ENCODE measurements at places on chromosomes 12 and 14. TPM values are rescaled to one million over a fixed set of nuclear protein-coding genes. Genes with fewer than 3 reads are reported as not detected.

Gene ADSS1
- total RNA-seq = 163 TPM

Gene SERPINA9
- not detected for total RNA-seq

Gene ITPR2
- 16.2 TPM for total RNA-seq

Gene NANOG
- 0.23 TPM for total RNA-seq

Gene COL2A1
- not detected for total RNA-seq

Gene BDKRB2
- total RNA-seq = 0.25 TPM

Gene CNTN1
- total RNA-seq = not detected

Gene KRT8
- total RNA-seq = 92.8 TPM

Gene C12orf54
- total RNA-seq = not detected

DNA sequence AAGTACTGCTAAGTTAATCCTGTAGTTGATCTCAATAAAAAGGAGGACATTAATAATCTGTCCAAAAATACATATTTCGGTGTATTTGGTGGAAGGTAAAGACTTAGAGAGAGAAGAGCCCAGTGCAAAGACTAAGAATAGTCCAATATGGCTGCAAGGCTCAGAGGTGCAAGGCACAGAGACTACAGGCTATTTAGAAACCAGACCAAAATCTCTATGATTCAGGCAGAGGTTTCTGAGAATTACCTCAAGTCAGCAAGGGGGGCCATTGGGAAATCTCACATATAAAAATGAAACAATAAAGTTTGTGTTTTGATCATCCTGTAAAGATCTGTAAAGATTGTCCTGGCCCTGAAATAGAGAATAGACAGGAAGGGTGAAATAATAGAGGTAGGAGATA lies 1173.0 kb downstream of the VRK1 start:
- no peak for DNase-seq

GRCh38 chr12:45730084-45730347 lies 510 bp downstream of the ARID2 start:
- DNase-seq = no peak

GRCh38 chr12:107503887-107504885 lies 181.4 kb upstream of the PWP1 start:
- no peak for DNase-seq

GRCh38 chr12:59164226-59164625 lies 243.9 kb upstream of the LRIG3 start:
- no peak for DNase-seq

DNA sequence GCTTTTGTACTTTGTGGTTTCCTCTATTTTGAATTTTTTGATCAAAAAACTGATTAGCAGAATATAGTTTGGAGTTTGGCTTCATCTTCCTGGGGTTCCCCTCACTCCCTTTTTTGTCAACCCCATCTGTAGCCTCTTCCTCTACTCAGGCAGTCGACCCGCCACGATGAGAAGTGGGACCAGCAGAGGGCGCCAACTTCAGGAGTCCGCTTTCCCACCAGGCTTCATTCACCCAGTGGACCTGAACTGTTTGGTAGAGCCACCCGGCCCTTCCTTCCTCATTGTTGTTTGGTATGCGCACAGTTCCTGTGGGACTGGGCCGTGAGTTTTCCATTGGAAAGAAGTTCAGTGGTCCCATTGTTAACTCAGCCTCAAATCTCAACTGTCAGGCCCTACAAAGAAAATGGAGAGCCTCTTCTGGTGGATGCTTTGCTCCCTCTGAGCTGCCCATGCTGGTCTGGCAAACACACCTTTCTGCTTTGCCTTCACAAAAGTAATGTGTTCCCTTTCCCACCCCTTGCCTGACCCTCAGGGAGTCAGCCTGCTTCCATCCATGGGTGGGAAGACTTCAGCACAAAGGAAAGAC lies 21.7 kb downstream of the TMBIM6 start:
- peak; percentile 79 for DNase-seq

- no peak for DNase-seq
These were observed 8.4 kb upstream of the CALM1 start for GRCh38 chr14:90388437-90388836.

DNA sequence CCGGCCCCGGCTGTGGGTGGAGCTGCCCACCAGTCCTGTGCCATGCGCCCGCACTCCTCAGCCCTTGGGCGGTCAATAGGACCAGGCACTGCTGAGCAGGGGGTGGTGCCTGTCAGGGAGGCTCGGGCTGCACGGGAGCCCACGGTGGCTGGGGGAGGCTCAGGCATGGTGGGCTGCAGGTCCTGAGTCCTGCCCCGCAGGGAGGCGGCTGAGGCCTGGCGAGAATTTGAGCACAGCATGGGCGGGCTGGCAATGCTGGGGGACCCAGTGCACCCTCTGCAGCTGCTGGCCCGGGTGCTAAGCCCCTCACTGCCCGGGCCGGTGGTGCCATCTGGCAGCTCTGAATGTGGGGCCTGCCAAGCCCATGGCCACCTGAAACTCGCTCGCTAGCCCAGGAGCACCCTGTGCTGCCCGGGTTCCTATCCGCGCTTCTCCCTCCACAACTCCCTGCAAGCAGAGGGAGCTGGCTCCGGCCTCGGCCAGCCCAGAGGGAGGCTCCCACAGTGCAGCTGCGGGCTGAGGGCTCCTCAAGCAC lies 1371.1 kb downstream of the FSCB start:
- DNase-seq = no peak

DNA sequence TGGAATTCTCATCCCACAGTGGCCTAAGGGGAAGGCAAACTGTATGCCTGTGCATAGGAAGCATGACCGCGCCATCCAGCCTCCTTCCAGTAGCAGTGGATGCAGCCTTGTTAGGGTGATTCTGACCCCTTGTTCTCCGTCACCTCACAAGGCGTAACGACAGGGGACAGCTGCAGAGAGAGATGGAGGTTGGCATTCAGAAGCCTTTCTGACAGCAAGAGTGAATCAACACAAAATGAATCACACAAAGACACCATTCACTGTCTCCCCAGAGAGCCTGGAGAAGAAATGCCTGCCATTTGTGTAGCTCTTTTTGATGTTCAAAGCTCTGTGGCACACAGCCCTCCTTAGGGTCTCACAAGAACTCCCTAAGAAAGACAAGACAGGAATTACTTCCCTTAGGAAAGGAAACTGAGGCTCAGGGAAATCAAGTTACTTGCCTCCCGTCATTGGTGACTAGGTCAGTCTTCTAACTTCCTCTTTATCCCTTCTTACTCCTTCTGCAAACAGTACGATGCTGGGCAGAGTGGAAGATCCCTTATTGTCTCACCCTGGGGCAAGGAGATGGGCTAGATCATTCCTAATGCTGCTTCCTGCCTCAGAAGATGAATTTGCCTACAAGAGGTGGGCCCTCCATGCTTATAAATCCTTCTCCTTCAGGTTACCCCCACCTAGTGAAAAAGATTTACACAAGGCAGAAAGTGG lies 280.9 kb downstream of the CACNA1C start:
- DNase-seq = no peak

DNA sequence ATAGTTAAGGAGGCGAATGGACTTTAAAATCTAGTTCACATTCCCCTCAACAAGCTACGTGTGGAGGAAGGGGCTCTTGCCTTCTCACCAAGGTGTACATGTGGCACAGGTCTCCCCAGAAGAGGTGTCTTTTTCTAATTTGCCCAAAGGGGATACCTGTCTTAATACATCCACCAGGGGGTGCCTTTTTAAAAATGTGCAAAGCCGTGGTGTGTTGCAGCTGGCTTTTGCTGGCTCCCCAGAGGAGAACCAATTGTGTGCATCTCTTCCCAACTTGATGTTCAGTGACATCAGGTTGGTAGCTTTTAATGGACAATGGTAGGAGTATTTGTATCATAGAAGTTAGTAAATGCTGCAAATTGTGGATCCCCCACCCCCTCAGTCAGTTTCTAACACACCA lies 33.8 kb downstream of the CREBL2 start:
- DNase-seq = peak; percentile 6

GRCh38 chr12:12466157-12466556 lies 96.5 kb downstream of the DUSP16 start:
- no peak for DNase-seq

DNA sequence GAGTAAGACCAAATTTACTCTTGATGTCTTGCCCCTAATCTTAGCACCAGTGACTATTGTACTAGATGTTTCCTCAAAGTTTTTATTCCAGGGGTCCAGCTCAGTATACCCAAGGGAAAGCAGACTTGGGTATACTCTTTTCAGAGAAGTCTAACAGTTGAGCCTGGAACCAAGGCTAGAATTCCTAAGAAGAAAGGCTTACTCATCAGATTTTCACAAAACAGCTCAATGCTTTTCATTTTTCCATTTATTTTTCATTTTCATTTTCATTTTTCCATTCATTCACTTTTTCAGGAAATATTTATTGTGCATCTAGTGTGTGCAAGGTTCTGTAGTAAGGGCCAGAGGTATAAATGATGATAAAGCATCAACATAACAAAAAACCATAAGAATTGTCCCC lies 143.2 kb downstream of the PHLDA1 start:
- no peak for DNase-seq

DNA sequence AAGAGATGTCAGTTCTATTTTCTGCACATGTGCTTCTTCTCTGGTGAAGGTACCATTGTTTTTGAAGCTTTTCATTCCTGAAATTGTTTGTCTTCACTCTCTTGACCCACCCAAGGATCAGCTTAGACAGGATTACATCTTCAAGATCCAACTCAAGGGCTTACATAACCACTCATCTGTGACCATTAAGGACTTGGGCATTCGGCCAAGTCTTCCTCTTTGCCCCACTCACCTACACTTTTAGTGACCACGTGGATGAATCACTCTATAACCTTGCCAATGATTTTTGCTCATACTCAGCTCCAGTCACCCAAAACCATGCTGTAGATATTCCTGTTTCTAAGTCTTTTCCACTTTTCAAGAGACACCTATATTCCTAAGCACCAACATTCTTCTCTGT lies 36.5 kb upstream of the SSTR1 start:
- DNase-seq = no peak

DNA sequence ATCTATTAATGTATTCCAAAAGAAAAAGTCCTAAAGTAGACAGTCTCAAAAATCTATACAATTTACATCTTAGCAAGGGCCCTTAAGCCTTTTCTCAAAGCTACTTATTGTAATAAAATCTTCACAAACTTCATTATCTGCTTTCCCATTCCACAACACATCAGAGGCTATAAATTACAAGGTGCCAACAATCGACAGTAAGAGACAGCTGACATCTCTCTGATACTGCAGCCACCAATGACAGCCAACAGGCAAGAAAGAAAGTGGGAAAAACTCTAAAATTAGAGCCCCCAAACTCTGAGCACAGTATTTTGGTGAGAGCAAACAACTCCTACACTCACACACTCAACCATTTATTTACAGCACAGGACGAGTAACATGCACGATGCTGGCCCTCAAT lies 2.2 kb downstream of the ANGEL1 start:
- no peak for DNase-seq

GRCh38 chr14:99118046-99118721 lies 153.8 kb downstream of the BCL11B start:
- no peak for DNase-seq

DNA sequence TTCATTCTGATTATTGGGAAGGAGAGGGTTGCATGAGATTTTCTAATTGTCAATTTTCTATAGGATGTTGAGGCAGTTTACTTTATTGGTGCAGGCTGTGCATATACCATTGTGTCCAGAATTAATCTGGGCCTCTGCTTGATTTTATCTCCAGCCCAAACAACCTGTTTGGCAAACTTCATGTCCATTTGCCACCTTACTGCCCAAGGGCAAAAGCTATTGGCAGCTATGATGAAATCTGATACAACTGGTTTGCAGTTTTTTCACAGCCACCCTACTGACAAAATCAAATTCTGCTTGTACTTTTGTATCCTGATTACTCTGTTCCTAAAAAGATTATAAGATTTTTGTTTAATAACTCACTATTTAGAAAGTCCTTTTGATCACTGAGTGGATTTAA lies 789.2 kb upstream of the FBXO33 start:
- no peak for DNase-seq

DNA sequence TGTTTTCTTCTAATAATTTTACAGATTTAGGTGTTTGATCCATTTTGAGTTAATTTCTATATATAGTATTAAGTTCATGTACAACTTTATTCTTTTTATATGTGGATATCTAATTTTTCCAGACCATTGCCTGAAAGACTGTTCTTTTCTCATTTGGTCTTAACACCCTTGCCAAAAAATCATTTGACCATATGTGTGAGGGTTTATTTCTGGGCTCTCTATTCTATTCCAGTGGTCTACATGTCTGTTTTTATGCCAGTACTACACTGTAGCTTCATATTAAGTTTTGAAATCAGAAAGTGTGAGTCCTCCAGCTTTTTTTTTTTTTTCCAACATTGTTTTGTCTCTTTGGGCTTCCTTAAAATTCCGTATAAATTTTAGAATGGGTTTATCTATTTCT lies 554.1 kb downstream of the KCNH5 start:
- DNase-seq = no peak

- no peak for DNase-seq
These were observed 291.0 kb downstream of the FUT8 start for GRCh38 chr14:65703521-65703920.
